Kidney epithelial cell (primary cell): ENCODE measurements at places on chromosomes 3 and 15. TPM values are rescaled to one million over a fixed set of nuclear protein-coding genes. Genes with fewer than 3 reads are reported as not detected.

ESYT3 gene
- total RNA-seq: 1.9 and 3.5 TPM in 2 replicates

TTC21A gene
- 2.3 and 6.7 TPM in 2 replicates for total RNA-seq

FGD5 gene
- total RNA-seq: 1.1 and 1.4 TPM in 2 replicates

PXYLP1 gene
- total RNA-seq: 11.5 and 15.8 TPM in 2 replicates

GRCh38 chr3:122458992-122459391 is 43.1 kb upstream of the WDR5B start:
- DNase-seq: peak; percentile 14

DNA sequence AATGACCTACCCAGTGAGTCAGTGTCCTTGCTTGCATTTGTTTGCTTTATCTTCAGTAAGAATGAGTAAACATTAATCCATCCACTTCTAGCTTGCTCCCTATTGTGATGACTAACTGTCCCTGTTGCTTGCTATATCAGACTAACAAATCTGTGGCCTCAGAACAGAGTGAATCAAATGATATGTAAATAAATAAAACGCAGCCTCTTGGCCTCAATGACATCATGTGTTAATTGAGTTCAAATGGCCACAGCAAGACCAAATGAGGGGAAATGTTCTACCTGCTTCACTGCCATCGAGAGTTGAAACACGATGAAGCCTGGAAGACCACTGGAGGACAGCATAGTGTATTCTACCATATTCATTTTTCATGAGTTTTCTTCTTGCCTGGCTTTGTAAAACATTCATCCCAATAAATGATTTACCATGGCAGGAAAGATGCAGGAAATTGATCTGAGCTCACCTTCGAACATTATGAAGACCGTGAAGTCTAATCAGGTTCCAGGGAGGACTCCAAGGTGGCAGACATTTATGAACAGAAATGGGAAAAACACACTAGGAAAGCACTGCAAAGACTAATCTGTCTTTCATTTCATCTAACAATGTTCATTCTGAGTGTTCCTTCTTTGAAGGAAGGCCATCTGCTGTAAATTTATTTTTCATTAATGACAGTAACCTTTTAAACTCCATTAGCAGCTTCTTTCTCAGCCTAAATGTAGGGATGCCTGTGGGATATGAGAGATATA is 1144.5 kb downstream of the TUSC7 start:
- peak; percentile 61 for DNase-seq

DNA sequence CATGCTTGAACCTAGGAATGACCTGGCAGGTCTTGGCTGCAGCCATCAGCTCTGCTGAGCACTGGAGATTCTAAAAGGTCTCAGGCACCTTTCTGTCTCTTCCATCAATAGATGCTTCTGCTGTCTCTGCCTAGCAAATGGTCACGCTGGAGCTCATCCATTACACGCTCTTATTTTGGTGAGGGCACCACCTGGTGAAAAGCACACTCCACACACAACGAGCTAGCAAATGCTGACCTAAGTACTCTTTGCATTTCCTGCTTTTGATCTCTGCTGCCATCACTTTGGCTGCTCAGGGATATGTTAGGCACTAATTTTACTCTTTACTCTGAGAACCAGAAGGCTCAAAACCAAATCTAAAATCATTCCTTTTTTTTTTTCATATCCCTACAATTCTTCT is 91.3 kb downstream of the RAB11A start:
- no peak for DNase-seq

DNA sequence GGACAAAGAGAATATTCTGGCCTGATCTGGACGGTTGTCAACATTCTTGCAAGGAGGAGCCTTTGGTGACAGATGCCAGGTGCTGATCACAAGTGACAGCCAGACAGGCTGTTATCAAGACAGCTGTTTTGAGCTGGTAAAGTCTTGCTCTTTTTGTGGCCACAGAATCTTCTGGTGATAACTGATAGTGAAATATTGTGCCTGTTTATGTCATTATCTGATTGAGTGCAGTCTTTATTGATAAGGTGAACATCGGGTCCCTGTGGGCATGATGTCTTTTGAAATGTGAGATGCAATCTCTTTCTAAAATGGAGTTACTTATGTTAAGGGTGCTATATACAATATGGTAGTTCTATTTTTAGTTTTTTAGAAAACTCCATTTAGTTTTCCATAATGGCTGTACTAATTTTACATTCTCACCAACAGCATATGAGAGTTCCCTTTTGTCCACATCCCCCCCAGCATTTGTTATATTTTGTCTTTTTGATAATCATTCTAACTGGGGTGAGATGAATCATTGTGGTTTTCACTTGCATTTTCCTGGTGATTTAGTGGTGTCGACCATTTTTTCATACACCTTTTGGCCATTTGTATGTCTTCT is 10.7 kb downstream of the CEP63 start:
- no peak for DNase-seq

GRCh38 chr15:98324341-98324970 is 323.9 kb upstream of the IGF1R start:
- DNase-seq: no peak

DNA sequence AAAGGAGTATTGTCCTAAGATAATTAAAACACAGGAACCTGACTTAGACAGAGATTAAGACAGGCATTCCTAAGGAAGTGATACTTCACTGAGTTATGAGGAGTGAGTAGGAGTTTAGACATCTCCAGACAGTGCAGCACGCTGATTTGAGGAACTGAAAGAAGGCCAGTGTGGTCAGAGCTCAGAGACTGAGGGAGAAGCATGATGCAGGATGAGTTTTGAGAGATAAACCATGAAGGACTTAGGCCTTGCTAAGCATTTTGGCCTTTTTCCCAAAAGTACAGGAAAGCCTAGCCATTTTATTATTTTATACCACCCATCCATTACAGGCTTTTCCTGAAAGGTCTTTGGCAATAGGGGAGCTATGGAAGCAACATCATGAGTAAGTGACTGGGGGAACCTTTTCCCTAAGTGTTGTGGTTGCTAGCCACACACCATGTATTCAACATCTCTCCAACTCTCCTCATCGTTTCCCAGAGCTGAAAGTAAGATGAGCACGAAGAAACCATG is 375.6 kb upstream of the TPRG1 start:
- no peak for DNase-seq

- no peak for DNase-seq
Measured at GRCh38 chr3:79032686-79033318, 735.0 kb downstream of the ROBO1 start.

- DNase-seq: no peak
Measured at GRCh38 chr3:143536817-143537535, 311.3 kb downstream of the SLC9A9 start.

DNA sequence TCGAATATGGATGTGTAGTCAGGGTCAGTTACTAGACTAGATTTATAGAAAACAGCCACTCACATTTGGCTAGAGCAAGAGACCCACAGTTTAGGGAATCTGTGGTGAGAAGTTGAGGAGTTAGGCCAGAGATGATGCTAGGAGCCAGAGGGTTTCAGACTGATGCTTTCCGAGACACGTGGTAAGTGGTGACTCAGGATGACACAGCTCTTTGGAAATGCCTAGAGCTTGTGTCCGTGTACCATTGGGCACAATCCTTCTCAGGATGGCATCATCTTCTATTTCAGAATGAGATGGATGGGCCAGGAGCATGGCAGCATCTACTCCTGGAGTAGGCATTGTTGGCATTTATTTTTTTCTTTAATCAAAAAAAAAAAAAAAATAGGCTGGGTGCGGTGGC is 28.5 kb downstream of the PTPRG start:
- no peak for DNase-seq

DNA sequence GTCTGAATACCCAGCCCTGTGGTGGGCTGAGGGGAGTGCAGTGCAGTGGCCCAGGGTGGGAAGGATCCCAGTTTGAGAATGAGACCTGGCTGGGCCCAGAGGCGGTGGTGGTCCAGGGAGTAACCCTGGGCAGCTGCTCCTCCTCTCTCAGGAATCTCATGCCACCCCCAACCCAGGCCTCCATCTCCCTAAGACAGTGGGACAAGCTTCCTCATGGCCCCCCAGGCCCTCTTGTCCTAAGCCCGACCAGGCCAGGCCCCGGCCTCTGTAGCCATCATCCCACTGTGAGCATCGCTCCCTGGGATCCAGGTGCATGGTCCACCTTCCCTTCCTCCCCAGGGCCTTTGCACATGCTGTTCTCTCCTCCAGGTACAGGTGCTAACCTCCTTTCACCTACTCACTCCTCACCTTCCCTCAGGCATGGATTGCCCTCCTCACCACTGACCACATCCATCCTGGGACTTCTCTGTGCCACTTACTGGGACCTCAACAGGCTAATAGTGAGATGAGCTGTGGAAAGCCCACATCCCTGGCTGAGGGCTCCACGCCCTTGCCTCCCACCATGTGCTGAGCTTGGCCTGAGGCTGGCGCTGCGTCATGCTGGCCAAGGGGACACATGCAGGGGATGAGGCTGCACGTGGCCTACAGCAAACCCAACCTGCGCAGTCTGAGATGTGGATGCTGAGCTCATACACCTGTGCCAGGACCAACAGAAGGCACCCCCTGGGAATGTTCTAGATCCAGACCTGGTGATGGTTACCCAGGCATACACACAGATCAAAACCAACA is 9.9 kb downstream of the CHDH start:
- DNase-seq: no peak

DNA sequence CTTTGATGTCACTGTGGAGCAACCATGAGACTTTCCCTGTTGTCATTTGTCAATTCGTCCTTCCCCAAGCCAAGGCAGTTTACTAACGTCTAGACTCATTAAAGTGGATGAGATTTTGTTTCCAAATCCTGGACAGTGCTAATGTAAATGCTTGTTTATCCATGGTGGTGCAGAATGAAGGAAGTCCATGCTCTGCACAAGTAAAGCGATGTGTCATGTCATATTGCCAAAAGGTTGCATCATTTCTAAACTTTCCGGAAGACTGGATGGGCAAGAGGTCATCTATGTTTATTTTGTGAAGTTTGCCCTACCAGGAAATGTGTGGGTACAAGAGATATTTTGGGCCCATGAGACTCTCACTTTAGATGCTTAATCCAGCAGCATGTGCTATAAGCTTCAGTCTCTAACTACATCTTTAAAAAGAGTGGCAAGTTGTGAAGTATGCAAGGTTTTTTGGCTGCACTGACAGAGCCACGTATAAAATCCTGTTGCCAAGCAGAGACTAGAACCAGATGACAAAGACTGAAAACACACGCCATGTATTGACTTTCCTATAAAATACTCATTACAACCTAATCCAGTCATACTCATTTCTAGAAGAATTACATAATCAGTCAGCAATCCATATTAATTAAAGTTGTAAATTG is 72.1 kb upstream of the FNDC3B start:
- no peak for DNase-seq

DNA sequence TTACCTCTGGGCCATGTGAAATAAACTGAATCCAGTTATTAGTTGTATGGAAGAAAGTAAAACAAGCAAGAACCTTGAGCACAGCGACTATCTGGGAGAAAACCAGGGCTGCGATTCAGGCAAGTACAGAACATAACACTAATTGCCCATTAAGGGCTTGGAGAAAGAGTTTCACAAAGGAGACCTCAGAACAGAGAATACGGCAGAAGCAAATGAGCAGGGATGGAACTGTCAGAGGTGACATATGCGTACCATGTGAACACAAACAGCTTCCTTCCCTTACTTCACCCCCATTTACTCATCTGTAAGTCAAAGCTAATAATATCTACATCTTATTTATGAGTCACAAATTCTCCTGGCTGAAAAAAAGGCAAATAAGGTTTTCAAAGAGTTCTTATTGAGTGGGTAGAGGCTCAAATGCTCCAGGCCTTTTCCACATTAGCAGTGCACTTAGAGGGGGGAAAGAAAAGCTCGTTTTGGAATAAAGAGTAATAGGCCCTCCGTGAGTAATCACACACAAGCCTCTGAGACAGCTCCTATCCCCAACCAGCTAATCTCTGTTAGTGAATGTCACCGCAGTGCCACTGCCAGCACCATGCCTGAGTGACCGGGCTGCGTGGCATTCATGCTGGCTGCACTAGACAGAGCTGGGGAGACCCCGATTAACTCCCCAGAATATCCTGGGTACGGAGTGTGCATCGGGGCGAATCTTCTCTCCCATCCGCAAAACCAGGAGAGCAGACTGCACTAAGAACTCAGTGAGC is 2.6 kb downstream of the PCSK6 start:
- no peak for DNase-seq
